ENCODE measurements at places on chromosomes 3 and 15. TPM values are rescaled to one million over a fixed set of nuclear protein-coding genes. Genes with fewer than 3 reads are reported as not detected.

Gene GABRA5
- total RNA-seq, result 86.0 TPM

Gene CPLX3
- total RNA-seq, result not detected

Gene TP63
- 0.18 TPM for total RNA-seq

Gene SCG5
- total RNA-seq, result 2.3 TPM

Gene SLC33A1
- 16.2 TPM for total RNA-seq

Gene RPSA
- 2,502 TPM for total RNA-seq

Gene MYH15
- total RNA-seq, result 0.16 TPM
